ENCODE measurements at places on chromosomes 6 and 20.

DNA sequence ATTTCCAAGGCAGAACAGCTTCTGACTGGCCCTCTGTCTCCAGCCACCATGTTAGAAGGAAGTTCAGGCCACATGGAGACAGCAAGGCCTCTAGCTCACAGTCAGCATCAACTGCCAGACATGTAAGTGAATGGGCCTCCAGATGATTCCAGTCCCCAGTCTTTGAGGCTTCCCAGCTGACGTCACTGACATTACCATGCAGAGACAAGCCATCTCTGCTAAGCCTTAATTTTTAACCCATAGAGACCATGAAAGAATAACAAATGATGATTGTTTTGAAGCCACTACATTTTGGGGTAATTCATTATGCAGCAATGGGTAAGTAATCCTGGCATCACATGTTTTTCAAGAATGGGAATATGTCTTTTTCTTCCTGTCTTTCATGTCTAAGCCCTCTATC is 11.3 kb upstream of the DEFB129 start:
- DNase-seq, result no peak

DNA sequence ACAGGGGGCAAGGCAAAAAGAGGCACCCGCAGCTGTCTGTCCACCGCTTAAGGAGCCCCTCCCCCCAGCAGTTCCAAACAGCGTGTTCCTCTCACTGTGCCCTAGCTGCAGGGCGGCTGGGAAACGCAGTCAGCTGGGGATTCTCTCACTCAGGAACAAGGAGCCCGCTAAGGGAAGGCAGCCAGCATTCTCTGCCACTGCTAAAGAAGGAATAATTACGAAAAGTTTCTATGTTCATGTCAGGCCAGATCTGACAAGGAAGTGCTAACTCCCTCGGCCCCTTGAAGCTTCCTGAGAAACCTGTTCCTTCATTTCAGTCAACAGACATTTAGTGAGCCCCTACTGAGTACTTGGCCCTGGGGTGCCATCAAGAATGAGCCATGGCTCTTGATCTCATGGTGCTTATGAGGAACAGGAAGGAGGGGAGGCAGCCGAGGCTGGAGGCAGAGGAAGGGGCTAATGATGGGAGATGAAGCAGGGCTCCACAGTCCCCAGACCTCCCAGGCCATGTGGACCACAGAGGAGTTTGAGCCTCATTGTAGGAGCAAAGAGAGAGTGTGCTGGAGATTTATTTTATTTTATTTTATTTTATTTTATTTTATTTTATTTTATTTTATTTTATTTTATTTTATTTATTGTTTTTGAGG is 101.7 kb upstream of the PMEPA1 start:
- no peak for DNase-seq

GRCh38 chr6:2578767-2579166 is 172.0 kb downstream of the MYLK4 start:
- no peak for DNase-seq

GRCh38 chr20:20847814-20848213 is 135.4 kb upstream of the RALGAPA2 start:
- no peak for DNase-seq

DNA sequence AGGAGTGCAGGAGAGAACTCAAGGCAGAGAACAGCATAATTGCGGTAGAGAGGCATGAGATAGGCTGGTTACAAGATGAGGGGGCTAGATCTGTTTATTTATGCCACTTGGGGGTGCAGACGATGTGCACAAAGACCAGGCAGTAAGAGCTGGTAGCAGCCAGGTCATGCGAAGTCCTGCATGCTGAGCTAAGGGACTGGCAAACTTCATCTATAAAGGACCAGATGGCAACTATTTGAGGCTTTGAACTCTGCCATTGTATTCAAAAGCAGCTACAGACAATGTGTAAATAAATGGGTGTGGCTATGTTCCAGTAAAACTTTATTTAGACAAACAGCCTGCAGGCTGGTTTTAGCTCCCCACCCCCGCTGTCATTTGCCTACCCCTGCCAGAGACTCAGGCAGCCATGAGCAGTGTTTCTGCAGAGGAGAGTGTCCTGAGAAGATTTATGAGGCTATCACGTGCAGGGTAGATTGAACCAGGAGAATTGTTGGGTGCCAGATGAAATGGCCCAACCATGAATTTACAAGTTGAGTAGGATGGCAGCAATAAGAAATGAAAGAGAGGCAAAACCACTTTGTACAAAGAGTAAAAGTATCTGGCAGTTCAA is 253.4 kb upstream of the MOCS1 start:
- DNase-seq, result no peak

- no peak for DNase-seq
Measured at GRCh38 chr6:16639684-16640480, 121.4 kb downstream of the ATXN1 start.

GRCh38 chr20:34473262-34473883 is 42.8 kb upstream of the DYNLRB1 start:
- no peak for DNase-seq

DNA sequence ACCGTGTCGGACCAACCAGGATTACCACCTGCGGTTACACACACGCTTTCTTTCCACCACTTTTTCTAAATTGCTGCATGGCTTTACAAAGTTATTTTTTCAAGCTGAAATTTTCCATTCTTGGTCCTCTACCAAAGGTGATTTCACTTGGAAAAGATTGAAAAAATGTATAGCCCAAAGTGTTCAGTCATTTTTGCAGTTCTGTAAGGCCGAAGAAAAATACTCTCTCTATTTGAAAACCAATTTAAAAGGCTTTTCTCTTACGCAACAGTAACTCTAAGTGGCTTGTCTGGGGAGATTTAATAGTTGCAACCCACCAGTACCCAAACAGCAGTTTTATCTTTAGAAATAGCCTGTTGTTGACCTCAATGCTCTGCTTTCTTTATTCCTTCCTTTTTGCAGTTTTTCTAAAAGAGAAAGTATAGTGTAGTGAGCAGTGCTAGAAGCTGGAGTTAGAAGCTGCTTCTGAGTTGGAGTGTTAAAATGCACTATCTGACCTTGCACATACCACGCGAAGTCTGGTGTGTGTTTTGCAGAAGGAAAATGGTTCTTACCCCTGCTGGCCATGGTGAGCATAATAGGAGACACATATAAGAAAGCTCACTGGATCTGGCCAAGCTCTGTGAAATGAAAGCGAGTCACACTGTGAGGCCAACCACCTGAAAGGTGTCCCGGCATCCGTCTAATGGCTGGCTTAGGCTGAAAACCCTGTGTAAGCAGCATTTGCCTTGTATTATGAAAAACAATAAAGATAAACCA is 271.6 kb upstream of the PRND start:
- DNase-seq, result no peak

DNA sequence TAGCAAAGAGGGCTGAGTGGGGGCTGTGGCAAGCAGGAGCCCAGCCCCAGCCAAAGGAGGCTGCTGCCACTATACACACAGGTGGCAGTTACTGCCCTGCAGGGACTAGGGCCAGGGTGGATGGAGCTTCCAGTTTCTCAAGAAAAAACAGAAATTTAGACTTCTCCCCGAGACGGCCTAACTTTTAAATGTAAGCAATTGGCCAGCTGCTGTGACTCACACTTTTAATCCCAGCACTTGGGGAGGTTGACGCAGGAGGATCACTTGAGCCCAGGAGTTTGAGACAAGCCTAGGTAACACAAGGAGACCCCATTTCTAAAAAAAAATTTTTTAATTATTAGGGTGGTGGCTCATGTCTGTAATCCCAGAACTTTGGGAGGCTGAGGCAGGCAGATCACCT is 98.2 kb upstream of the NFATC2 start:
- no peak for DNase-seq

DNA sequence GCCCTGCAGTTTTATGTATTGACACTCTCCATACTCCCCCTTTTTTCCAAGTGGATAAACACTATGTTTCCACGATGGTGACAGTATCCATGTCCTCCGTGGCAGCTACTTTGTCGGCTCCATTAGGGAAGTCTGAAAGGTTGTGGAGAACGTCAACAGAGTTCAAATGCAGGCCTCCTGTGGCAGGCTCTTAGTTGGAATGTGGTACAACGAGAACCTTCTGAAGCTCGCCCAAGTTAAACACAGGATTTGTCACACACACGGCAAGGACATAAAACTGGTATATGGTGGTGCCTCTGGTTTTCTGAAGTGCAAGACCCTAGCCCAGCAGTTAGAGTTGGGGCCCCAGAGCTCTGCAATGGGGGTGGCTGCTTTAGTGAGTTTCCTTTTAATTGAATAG is 187.0 kb upstream of the TAB2 start:
- DNase-seq, result no peak

DNA sequence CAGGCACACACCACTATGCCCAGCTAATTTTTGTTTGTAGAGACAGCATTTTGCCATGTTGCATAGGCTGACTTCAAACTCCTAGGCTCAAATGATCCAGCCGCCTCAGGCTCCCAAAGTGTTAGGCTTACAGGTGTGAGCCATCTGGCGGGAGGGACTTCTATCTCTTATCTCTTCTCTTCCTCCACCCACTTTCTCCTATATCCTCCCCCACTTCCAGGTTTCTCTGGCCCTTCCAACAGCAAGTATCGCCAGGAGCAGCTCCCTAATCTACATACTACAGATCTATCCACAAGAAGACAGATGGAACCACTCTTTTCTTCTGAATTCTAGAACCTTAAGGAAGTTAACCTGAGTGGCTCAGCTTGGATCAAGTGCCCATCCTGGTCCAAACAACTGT is 5.1 kb upstream of the TOP1 start:
- DNase-seq, result no peak

DNA sequence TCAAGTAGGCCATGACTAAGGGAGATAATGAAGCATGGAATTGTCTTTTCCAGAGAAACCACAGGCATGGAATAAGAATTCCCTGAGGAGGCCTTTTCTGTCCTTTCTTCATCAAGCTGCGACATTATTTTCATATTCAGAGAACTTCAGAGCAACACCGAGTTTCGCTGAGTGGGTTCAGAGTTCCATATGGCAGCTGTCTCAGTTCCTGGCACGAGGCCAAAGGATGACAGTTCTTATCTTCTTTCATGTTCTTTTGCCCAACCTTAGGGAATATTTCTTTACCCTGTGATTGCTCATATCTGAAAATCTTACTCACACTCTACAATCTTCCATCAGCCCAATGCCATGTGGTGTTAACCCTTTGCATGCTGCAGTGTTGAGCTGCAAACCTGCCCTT is 135.3 kb upstream of the BMP2 start:
- DNase-seq, result no peak

DNA sequence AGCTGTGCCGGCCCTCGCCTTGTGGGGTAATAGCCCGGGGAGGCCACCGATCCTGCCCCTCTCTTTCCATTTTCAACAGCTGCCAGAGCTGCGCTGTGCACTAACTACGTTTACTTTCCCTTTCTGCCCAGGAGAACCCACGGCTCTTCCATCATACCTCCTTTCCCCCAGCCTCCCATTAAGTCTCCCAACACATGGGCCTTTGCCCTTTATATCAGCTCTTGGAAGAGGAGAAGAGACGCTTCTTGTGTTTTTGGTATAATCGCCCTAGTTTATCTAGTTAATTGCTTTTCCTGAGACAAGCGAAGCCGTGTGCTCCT is 637 bp downstream of the UBR2 start:
- DNase-seq, result no peak

Data from T-helper 9 cell (primary cell).